GM13977 (cell line): ENCODE measurements at places on chromosomes 16 and 17.

GRCh38 chr17:18176176-18176575 is 7.5 kb upstream of the ALKBH5 start:
- DNase-seq, result no peak

DNA sequence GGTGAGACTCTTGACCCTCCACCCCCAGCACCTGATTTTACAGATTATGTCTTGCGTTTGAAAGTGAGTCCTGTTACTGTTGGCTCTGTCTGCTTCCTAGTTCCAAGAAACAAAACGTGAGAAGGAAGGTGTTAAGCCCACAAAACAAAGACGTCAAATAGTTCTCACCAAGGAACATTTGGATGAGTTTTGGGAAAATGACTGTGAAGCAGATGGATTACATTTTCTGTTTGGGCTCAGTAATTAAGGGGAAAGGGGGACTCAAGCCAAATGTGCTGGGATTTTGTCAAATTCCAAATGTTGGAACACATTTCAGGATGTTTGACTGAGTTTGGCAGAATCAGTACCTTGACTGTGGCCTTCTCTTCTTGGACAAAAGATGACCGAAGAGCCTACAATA is 71.2 kb downstream of the PCTP start:
- no peak for DNase-seq

- no peak for DNase-seq
Observed at GRCh38 chr17:81039096-81039495, 4.1 kb downstream of the BAIAP2 start.

DNA sequence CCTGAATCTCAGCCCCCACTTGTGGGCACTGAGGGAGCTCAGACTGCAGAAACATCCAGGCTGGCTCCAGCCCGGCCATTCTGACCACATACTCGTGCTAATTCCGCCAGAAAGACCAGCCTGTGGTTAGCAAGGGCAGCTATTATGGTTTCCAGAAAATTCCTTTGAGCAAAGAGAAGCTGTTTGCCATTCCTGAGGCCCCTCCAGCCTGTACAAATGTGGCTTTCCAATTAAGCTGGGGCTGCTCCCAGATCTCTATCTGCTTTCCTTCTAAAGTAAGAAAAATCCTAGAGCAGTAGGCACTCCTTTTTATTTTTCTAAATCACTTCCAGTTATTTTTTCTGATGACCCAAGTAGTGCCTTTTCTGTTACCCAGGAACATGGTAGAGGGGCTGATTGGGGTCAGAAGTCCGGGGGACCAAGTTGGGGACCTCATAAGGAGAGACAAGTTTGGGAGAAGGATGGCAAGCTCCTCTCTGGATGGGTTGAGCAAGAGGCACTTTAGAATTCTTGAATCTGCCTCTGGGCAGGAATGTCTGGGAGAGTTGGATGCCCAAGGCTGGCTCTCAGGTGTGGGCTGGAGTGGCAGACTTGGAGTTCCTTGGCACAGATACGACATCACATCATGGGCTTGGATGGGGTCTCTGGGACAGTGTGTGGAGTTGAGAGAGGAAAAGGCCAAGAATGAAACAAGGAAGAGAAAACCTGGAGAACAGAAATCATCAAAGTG is 83.3 kb upstream of the TNRC6C start:
- DNase-seq, result no peak

- no peak for DNase-seq
Observed at GRCh38 chr17:76657505-76658241, 14.1 kb upstream of the ST6GALNAC1 start.

DNA sequence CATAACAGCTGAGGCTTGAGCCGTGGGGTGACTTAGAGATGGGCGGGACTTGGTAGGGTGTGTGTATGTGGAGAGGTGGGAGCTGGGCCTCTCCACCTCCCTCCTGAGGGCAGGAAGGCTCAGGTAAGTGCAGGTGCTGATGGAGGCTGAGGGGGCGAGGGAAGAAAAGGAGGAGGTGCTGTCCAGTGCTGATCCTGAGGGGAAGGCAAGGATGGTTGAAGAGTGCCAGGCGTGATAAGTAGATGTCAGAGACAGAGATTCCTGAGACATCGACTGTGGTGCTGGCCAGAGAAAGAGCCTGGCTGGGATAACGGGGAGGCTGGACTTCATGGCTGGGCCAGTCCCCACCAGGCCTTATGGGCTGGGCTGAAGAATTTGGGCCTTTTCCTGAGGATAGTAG is 159.1 kb downstream of the SDK2 start:
- no peak for DNase-seq

GRCh38 chr17:63967953-63968352 is 4.8 kb downstream of the SCN4A start:
- no peak for DNase-seq

DNA sequence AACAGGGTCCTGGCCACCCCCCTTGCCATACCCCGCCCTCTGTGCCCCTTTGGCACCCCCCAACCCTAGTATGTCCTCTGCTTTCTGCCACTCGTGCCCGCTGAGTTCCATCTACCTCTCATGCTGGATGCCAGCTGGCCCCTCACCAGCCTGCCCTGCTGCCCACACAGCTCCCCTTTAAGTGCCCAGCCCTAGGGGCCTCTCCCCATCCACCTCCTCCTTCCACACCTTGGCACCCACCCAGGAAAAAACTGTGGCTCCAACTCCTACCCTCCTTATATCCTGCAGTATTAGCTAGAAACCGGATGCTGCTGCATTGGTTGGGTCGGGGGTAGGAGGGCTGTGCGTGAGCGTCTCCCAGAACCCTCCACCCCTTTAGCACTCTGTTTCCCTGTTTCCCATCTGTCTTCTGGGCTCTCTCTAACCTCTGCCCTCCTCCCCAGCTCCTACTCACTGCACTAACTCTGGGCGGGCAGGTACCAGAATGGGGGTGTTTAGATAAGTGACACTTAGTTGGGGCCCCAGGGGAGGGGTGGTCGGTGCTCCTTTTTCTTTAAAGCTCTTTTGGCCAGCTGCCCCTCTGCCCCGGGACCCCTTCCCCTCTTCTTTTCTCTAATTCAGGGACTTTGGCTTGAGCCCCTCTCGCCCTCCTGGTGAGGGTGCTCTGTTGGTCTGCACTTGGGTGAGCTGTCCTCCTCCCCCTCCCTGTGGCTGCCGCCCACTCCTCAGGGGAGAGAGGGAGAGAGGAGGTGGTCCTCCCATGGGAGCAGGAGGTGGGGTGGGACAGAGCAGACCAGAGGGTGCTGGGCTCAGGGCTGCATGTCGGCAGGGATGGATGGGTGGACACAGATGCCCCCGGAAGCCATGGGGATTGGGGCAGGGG is 9.9 kb downstream of the NR1D1 start:
- DNase-seq, result no peak

DNA sequence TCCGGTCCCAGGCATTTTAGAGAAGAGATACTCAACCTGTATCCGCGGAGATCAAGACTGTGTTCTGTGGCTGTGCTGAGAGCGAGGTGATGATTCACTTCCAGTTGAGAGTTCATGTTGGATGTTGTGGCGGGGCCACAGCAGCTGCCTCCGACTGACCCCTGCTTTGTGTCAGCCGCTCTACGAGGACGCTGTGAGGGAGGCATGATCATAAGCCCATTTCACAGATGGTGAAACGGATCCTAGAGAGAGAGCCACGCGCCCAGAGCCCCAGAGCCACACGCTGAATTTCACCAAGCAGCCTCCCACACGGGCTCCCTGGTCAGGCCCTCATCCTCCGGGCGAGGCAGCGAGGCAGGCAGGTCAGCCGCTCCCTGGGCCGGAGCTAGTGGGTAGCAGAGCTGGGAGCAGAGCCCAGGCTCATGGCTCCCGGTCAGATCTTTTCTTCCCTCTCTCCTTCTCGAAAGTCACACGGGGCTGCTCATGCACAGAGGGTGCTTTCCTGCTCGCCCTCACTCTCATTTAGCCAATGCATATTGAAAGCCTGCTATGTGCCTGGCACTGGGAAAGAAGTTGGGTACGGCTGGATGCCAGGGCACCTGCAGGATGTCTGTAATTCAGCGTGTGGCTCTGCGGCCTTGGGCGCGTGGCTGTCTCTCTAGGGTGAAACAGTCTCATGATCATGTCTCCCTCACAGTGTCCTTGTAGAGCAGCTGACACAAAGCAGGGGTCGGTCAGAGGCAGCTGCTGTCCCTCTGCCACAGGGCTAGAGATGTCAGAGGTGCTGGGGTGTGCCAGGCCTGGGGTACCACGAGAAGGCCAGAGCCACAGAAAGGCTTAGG is 155.6 kb upstream of the CHMP6 start:
- no peak for DNase-seq

- DNase-seq, result no peak
Observed at GRCh38 chr16:57675741-57676551, 7.8 kb downstream of the ADGRG3 start.

- peak; percentile 75 for DNase-seq
Observed at GRCh38 chr16:19114359-19115147, 789 bp downstream of the ITPRIPL2 start.

DNA sequence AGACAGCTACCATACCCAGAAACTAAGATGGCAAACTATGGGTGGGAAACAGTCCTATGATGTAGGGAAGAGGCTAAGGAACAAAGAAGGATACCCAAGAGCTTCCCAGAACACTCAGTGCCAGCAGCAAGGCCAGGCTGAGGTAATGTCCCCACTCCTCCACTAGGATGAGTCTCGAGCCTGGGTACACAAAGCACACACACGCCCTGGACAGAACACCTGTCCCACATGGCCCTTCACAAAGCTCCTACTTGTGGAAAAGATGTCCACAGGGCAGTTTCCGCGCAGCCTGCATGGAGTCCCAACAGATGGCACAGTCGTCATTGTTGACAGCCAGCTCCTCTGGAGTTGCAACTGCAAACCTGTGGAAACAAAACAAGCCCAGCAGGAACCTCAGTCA is 23.9 kb downstream of the AMFR start:
- DNase-seq, result no peak

DNA sequence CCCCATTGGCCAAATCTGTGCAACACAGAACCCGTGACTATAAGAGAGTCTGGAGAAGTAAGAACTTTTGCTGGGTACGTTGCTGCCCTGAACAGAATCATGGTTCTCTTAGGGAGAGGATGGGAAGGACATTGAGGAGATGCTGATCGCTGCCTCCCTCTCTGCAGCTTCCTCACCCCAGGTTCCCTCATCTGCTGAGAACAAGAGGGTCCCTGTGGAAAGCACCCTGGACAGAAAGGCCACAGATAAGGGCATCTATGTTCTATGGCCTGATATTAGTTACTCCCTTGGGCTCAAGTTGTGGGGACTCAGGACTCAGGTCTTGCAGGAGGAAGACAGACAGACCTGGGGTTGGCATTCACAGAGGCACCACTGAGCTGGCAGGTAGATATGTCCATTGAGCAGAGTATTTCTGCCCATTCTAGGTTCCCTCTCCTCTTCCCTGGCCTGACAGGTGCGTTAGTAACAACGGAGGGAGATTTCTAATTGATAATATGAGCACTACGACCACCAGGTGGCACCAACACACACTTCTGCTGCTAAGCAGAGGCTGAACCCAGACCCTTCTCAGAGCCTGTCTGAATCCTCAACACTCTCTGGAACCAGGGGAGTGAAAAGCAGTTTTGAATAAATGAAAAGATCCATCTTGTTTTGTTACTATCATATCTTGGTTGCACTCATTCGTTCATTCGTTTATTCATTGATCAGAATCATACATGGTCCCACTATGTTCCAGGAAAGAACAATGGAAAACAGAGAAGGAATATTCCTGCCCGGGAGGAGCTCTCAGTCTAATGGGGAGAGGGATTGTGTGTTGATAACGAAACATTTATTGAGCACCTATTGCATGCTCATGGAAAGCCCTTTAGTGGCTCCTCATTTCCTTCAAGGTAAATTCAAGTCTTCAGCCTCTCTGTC is 56.4 kb downstream of the SLC6A2 start:
- peak; percentile 53 for DNase-seq

DNA sequence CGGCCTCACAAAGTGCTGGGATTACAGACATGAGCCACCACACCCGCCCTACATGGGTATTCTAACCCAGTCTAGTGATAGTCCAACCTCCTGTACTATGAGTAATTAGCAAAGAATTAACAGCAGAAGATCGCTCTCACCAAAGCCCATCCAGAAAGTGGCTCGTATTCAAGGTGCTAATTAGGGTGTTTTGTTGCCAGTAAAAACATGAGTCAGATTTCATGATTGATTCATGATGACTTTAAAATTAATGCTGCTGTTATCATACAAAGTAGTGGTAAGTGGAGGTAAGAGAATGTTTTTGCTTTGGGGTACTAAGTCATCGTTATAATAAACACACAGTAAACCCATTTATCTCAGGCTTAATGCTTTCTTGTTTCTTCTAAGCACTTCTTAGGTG is 428.8 kb downstream of the WWOX start:
- DNase-seq, result no peak

DNA sequence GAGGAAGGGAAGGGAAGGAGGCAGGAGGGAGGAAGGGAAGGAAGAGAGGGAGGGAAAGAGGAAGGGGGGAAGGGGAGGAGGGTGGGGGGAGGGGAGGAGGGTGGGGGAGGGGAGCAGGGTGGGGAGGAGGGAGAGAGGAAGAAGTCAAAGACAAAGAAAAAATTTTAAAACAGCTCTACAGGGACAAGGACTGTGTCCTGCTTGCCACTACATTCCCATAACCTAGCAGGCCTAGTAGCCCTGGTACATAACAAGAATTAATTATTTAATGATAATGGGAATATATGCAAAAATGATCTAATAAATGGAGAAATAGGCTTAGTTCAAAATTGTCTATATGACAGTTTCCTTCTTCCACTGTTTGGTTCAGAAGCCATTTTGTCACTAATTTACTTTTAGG is 47.6 kb upstream of the NOG start:
- no peak for DNase-seq

- no peak for DNase-seq
Observed at GRCh38 chr17:71164561-71164960, 956.3 kb upstream of the SOX9 start.

- no peak for DNase-seq
Observed at GRCh38 chr16:88383401-88384221, 852 bp downstream of the ZNF469 start.

DNA sequence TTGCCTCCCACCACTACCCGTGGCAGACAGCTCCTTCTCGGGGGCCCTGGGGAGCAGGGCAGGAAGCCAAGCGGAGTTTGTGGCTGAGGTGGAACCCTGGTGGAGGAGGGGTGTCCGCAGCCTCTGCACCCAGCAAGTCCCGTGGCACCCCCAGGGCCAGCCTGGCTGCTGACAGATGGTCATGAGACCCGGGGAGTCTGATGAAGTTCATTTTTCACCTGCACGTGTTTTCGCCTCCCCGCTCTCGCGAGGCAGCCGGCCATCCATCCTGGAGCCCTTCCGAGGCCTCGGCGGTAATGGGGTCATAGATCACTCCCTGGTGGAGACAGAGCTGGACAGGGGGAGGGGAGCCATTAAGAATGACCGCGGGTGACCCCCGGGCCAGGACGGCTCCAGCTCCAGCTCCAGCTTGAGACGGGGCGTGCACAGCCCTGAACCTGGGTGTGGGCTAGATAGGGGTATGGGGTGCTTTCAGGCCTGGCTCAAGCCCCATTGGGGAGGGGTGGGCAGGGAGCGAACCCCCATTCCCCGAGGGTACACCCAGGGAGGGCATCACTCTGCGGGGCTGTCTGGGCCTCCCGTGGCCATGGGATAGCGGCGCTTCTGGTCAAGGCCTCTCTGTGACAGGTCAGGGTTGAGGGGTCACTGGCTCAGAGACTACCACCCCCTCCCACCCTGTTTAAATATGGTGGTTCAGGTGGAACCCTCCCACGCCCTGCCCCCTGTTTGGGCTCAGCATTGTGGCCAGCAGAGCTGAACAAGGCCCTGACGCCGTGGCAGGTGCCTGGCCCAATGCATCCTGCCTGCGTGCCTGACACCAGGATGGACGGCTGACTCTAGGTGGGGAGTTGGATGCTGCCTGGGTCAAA is 227.4 kb upstream of the GSE1 start:
- no peak for DNase-seq
